Myocyte (in vitro differentiated cells): ENCODE measurements at places on chromosomes 5 and 9.

GRCh38 chr5:179734536-179735164, 2.0 kb downstream of the MAML1 start:
- DNase-seq: no peak

- no peak for DNase-seq
Observed at GRCh38 chr5:65152131-65152530, 329.6 kb downstream of the ADAMTS6 start.

DNA sequence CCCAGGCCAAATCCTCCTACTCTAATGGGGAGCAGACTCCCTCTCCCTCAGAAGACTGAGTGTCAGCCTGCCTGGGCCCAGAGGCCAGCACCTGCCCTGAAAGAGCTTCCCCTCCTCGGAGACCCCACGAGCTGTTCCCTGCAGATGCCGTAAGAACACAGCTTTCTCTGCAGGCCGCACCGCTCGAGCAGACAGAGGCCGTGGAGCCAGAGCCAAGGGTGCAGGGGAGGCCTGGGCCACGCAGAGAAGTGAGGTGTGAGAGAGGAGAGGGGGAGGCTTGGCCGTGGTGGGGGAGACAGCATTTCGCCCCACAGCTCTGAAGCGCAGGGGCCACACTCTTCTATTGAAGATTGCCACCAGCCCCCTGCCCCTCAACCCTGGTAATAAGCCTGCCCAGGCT, 62.8 kb upstream of the GARNL3 start:
- DNase-seq: no peak

DNA sequence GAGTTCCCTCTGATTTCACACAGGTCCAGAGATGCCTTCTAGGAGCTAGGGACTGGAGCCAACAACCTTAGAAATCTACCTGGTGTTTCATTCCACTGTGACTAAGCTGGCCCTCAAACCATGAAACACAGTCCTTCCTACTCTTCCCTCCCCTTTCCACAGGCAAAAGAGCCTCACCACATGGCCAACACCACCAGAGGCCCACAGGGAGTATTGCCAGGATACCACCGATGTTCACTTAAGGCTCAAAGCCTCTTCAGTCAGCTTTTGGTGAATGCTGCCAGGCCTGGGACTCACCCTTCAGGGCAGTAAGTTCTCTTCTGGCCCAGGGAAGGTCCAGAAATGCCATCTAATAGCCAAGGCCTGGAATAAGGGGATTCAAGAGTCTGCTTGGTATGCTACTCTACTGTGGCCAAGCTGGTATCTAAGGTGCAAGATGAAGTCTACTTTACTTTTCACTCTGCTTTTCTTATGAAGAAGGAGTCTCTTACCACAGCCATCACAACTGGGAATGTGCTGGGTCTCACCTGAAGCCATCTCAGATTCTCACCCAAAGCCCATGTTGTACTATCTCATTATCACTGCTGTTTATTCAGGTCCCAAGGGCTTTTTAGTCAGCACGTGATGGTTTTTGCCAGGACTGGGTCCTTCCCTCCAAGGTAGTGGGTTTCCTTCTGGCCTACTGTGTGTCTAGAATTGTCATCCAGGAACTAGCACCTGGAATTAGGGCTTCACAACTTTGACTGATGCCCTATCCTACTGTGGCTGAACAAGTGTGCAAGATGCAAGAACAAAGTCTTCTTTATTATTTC, 1018.4 kb downstream of the TAF11L14 start:
- no peak for DNase-seq

DNA sequence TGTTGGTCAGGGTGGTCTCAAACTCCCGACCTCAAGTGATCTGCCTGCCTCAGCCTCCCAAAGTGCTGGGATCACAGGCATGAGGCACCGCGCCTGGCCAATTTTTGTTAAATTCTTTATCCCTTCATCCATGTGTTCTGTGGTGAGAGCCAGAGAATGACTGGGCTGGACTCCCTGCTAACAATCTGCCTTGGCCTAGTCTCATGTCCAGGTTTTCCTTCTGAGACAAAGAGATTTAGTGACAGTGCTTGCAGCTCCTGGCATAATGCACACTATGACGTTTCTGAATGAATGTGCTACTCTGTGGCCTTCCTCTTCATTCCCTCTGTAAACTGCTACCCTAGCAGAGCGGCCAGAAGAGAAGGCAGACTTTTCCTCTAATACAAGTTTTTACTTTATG, 79.3 kb downstream of the FOXD1 start:
- peak; percentile 23 for DNase-seq

GRCh38 chr5:141897425-141897824, 19.2 kb upstream of the PCDH1 start:
- DNase-seq: no peak

DNA sequence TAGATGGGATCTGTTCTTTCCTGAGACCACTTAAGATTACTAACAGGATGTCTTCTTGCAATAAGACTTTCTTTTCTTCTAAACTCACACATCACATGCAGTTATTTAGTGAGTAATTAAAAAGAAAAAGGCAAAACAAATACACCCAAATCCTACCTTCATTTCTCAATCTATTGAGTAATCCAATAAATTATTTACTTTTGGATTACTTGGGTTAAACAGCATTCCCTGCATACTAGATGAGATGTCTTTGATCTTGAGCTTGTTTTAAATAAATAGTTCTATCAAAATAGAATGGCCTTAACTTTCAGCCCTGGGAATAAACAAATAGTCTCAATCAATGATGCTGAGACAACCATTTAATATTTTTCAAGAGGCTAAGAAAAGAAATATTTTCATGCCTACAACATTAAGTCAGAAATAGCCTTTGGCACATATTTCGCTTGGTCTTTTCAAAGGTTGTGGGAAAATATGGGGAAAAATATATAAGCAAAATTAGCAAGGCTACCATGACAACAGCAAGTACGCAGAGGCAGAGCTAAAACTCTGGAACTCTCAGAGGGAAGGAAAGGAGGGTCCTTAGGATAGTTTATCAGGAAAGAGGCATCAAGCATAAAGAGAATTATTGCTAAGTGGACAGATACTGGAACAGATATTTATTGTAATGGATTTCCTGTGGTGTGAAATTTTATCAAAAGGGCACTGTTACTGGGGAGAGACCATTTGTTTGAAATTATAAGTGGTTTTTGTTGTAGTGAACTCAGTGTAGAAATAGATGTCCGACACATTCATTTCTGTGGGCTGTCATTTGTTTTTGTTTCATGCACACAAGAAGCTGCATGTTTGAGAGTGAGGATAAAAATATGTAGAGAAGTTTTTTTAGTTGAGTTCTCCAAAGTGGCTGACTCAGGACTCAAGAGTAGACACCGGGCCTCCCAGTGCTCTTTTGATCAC, 70.2 kb upstream of the CDH6 start:
- DNase-seq: no peak

- peak; percentile 76 for DNase-seq
Observed at GRCh38 chr9:133742849-133743444, 4.8 kb upstream of the SARDH start.

GRCh38 chr5:176820937-176821336, 10.6 kb downstream of the UNC5A start:
- DNase-seq: no peak

DNA sequence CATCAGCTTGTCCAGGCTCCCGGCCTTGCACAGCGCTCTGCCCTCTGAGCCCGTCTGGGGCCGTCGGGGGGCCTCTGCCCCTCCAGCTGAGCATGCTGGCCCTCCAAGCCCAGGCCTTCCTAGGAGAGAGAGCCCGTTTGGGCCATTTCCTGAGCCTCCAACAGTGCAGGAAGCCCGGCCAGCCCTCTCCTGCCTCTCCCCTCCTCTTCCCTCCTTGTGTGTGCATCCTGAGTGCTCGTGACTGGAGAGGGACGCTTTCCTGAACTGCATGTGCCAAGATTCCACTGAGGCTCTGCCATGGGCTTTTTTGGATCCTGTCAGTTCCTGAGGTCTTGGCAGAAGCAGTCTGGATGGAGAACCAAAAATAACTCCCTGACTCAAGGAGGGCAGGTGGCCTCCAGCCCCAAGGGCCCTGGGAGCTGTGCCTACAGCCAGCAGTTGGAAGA, 15.6 kb downstream of the OLFM1 start:
- peak; percentile 26 for DNase-seq

GRCh38 chr5:67494186-67494855, 297.7 kb upstream of the CD180 start:
- DNase-seq: no peak

GRCh38 chr5:93653716-93654115, 70.7 kb downstream of the NR2F1 start:
- no peak for DNase-seq

- DNase-seq: peak; percentile 10
Observed at GRCh38 chr5:137498301-137498735, 808 bp downstream of the SPOCK1 start.

GRCh38 chr9:130140706-130141105, 31.5 kb upstream of the NCS1 start:
- no peak for DNase-seq

GRCh38 chr9:121714075-121714705, 62.8 kb downstream of the DAB2IP start:
- DNase-seq: no peak

DNA sequence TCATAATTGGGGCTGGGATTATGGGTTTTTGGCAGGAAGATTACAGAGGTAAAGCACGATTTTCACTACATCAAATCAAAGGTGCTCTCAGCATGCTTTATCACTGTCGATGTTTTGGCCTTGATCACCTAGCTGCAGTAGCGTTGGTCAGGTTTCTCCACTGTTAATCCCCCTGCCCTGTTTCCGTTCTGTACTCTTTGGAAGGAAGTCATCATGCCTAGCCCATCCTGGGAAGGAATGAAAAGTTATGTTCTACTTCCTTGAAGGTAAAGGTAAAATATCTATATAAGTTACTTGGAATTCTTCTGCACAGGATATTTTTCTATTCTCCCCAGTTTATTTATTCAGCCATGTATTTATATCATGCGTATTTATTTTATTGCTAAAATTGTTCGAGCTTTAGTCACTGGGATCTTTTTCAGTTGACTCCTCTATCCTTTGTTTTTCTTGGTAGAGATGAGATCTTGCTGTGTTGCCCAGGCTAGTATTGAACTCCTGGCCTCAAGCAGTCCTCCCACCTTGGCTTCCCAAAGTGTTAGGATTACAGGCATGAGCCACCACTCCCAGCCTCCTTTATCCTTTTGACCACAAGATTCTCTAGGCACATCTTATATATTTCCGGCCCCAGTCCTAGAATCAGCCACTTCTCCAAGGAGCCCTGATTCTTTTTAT, 25.3 kb downstream of the FAF2 start:
- no peak for DNase-seq

- no peak for DNase-seq
Observed at GRCh38 chr5:14136228-14136627, 6.9 kb upstream of the TRIO start.

- DNase-seq: peak; percentile 72
Observed at GRCh38 chr9:111661150-111661801, at the start of gene GNG10. Gene GNG10 (plus strand): TSS chr9:111661605. CDS start chr9:111661635, 30 bp downstream.

GRCh38 chr5:12357626-12358025, 453.4 kb upstream of the CTNND2 start:
- no peak for DNase-seq

- DNase-seq: no peak
Observed at GRCh38 chr9:122221183-122221811, 7.5 kb downstream of the LHX6 start.

GRCh38 chr9:120265791-120266190, 314.2 kb downstream of the CDK5RAP2 start:
- peak; percentile 77 for DNase-seq

GRCh38 chr9:37677435-37677834, 26.7 kb downstream of the FRMPD1 start:
- DNase-seq: no peak

DNA sequence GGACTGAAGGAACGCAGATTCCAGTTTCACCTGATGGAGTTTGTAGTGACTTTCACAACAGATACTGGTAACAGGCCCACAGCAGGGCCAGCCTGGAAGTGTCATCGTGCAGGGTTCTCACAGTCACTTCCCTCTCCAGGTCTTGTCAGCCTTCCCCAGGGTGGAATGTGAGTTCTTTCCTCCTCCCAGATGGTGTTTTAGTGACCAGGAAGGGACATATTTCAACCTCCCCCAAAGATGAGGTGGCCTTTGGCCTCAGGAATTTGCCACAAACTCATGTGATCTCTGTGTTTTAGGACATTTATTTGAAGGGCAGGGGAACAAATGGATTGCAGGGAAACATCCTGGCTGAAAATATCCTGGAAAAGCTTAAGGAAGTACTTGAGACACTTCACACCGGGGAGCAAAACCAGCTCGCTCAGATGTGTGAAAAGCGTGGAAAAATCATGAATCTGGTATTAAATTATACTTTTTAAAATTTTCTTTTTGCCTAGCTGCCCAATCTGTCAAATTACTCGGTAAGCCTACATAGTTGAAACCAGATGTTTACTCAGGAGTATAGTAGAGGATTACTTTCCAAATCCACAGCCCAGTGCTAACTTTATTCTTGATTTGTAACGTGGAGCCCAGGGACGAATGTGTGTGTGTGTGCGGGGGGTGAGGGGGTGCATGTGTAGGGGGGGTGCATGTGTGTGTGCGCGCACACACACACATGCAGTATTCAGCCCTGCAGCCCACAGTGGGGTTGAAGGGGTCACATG, 66.8 kb downstream of the PTPDC1 start:
- DNase-seq: peak; percentile 41

- DNase-seq: no peak
Observed at GRCh38 chr5:22892441-22892840, 39.3 kb upstream of the CDH12 start.

DNA sequence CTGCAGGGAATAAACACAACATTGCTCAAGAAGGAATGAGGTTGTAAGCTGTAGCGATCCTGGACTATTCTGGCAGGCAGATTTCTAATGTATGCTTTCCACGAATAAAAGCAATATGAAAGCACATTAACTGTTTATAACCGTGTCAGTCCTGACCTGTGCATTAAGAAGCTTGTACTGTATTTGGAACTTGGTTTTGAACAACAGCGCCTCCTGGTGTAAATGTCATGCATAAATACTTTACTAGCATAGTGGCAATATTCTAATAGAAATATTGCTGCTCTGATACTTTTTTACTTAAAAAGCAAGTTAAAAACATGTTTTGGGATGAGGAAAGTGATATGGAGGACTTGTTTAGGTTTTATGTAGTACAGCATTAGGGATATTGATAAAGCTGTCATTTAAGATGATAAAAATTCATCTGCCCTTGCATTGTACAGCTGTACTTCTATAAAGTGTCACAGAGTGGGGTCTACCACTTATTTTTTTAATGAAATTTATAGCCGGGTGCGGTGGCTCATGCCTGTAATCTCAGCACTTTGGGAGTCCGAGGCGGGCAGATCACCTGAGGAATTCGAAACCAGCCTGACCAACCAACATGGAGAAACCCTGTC, 70.7 kb upstream of the GNE start:
- DNase-seq: peak; percentile 78
